Pancreas (tissue), 10 donors: ENCODE measurements at places on chromosomes 2 and 18. TPM values are rescaled to one million over a fixed set of nuclear protein-coding genes. Genes with fewer than 3 reads are reported as not detected.

CROCC2 gene
- polyA plus RNA-seq, result 0.04 TPM

BUB1 gene
- polyA plus RNA-seq, result 0.12 TPM

TMEM87B gene
- polyA plus RNA-seq, result 11.6 TPM

FOXD4L1 gene
- polyA plus RNA-seq, result 0.19 TPM

SERPINB8 gene
- 3.1 TPM for polyA plus RNA-seq

GPR39 gene
- 3.1 TPM for polyA plus RNA-seq

ZNF892 gene
- polyA plus RNA-seq, result 0.63 TPM

POMC gene
- polyA plus RNA-seq, result 12.0 TPM

SP140 gene
- 0.12 TPM for polyA plus RNA-seq

SPP2 gene
- polyA plus RNA-seq, result not detected

SULT1C4 gene
- polyA plus RNA-seq, result 0.42 TPM

MAL gene
- polyA plus RNA-seq, result 1.9 TPM

CCDC88A gene
- polyA plus RNA-seq, result 10.2 TPM

HOXD12 gene
- polyA plus RNA-seq, result not detected

NGEF gene
- polyA plus RNA-seq, result 6.1 TPM

ANO7 gene
- 1.2 TPM for polyA plus RNA-seq

CFAP65 gene
- 0.19 TPM for polyA plus RNA-seq

CNGA3 gene
- 0.23 TPM for polyA plus RNA-seq

ALKAL2 gene
- polyA plus RNA-seq, result 93.6 TPM

AGAP1 gene
- polyA plus RNA-seq, result 6.8 TPM

CTLA4 gene
- not detected for polyA plus RNA-seq

CCL20 gene
- polyA plus RNA-seq, result 0.75 TPM

TGFBRAP1 gene
- 6.7 TPM for polyA plus RNA-seq

CFAP221 gene
- polyA plus RNA-seq, result 13.6 TPM

GALM gene
- 7.6 TPM for polyA plus RNA-seq

IL18RAP gene
- polyA plus RNA-seq, result 0.11 TPM

FOXI3 gene
- polyA plus RNA-seq, result not detected

HTR2B gene
- polyA plus RNA-seq, result 0.11 TPM

DSC2 gene
- 2.7 TPM for polyA plus RNA-seq

AKAIN1 gene
- polyA plus RNA-seq, result 0.91 TPM

PPIL3 gene
- 21.8 TPM for polyA plus RNA-seq

ACTG2 gene
- polyA plus RNA-seq, result 76.3 TPM

GEN1 gene
- polyA plus RNA-seq, result 2.5 TPM

CIB4 gene
- polyA plus RNA-seq, result 0.23 TPM

HMSD gene
- 0.08 TPM for polyA plus RNA-seq

NTSR2 gene
- polyA plus RNA-seq, result not detected

CHRNG gene
- not detected for polyA plus RNA-seq

SP5 gene
- polyA plus RNA-seq, result 0.23 TPM

SALL3 gene
- not detected for polyA plus RNA-seq

LYPD6 gene
- 1.8 TPM for polyA plus RNA-seq

CAPN13 gene
- 18.3 TPM for polyA plus RNA-seq

LRRTM4 gene
- 0.15 TPM for polyA plus RNA-seq

CHST9 gene
- polyA plus RNA-seq, result 3.9 TPM

RIOK3 gene
- 37.4 TPM for polyA plus RNA-seq

OSBPL6 gene
- polyA plus RNA-seq, result 1.4 TPM

NYAP2 gene
- polyA plus RNA-seq, result 0.04 TPM

SKOR2 gene
- polyA plus RNA-seq, result not detected

RIT2 gene
- polyA plus RNA-seq, result 0.12 TPM
